Fibroblast of lung (primary cell): ENCODE measurements at places on chromosomes 5 and 9. TPM values are rescaled to one million over a fixed set of nuclear protein-coding genes. Genes with fewer than 3 reads are reported as not detected.

TMEM171 gene
- under 0.01 and 0.83 TPM in 2 replicates for total RNA-seq

ANKRD34B gene
- not detected in 2 replicates for total RNA-seq

RFX3 gene
- 2.8 and 3.1 TPM in 2 replicates for total RNA-seq

DBH gene
- total RNA-seq, result not detected in 2 replicates

- H3K27me3 ChIP-seq, result no peaks in the 10 kb centered on the region
- H3K4me1 ChIP-seq, result no peaks in the 10 kb centered on the region
- no peak for DNase-seq
- H3K36me3 ChIP-seq, result no peaks in the 10 kb centered on the region
Observed at GRCh38 chr5:133059621-133060020, 7.8 kb downstream of the HSPA4 start.

GRCh38 chr9:29208670-29209069, 1635.4 kb upstream of the C9orf72 start:
- H3K27ac ChIP-seq, result no peak overlapping the region
- H3K4me3 ChIP-seq, result no peak overlapping the region
- no peaks in the 10 kb centered on the region for H3K4me1 ChIP-seq
- no peak for DNase-seq
- H3K27me3 ChIP-seq, result peaks cover 3% of the 10 kb centered on the region

DNA sequence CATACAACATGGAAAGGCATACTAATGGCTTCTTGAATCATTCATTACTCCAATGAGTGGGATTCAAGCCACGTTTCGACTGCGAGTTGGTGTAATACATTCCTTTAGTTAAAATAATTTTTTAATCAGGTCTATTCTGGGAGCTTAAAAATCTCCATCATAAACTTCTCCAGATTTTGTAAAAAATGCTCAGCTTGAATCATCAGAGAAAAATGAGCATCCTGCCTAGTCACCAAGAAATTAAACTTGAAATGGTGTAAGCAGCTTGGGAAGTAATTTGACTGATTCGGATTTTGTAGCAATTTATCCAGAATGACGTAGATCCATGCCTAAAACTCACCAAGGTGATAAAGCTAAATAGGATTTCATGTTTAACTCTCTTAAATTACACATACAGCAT, 165.7 kb downstream of the SLCO4C1 start:
- H3K4me1 ChIP-seq, result no peaks in the 10 kb centered on the region
- no peaks in the 10 kb centered on the region for H3K27me3 ChIP-seq
- H3K4me3 ChIP-seq, result no peak overlapping the region
- no peak overlapping the region for H3K27ac ChIP-seq
- DNase-seq, result no peak
